Dorsolateral prefrontal cortex (tissue), 122 donors: ENCODE measurements at places on chromosomes 2 and 18.

GRCh38 chr2:159933727-159934049 is 128.7 kb downstream of the PLA2R1 start:
- no peak for DNase-seq

GRCh38 chr2:84057917-84058560 is 401.0 kb downstream of the SUCLG1 start:
- DNase-seq = no peak

DNA sequence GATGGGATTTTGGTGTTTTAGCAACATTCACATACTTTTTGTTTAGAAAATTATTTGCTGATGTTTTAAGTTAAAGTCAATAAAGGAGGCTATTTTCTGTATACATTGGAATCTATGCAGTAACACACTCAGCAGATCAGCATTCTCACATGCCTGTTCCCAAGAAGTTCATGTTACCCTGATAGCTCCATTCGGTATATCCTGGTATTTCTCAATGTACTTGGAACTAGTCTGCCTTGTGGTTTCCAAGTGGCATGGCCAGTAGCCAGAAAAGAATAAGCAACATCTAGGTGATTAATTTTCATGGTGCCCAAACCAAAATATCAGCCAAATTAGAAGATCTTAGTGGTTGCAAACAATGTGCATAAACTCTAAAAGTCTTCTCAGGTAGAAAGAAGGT is 5.2 kb upstream of the NCAPH start:
- no peak for DNase-seq

- DNase-seq = no peak
These were observed 53.4 kb upstream of the SCN1A start for GRCh38 chr2:166180951-166181812.

DNA sequence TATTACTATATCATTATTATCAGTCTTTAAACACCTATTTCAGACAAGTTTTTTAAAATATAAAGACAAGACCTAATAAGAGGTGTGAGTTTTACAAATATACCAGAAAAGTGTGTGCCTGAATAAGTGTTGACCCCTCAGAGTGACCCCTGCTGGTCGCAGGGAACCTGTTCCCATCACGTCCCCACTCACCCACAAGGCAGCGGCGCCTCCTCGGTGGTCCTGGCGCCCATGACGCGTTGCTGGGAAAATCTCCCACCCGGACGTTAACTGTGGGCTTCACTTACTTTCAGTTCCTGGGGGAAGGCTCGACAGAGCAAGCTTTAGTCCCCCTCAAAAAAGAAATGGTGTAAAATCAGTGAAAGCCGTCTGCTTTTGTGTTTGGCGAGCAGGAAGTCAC is 93.5 kb downstream of the TMEM18 start:
- no peak for DNase-seq

DNA sequence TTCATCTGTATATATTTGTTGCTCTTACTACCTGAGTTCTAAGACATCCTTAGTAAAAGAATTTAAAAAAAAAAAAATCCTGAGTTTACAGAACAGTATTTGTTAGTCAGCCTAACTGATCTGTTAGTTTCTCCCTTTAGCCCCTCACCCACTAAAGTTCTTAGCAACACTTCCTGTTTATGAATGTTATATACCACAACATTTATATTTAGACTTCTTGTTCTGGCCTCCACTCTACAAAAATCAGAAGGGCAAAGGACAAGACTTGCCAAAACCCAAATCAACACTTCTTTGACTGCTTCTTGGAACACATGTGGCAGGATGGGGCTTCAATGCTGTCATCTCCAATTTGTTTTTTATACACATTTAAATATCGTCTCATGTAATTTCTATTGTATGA is 71.1 kb downstream of the MGAT5 start:
- no peak for DNase-seq
